ENCODE measurements at places on chromosomes 12 and 14. TPM values are rescaled to one million over a fixed set of nuclear protein-coding genes. Genes with fewer than 3 reads are reported as not detected.

Gene TMEM179
- 1.2 TPM for total RNA-seq

Gene KRT83
- total RNA-seq, result 0.46 TPM

GRCh38 chr12:66916189-66916588 lies 237.3 kb upstream of the GRIP1 start:
- ATAC-seq, result no peak

DNA sequence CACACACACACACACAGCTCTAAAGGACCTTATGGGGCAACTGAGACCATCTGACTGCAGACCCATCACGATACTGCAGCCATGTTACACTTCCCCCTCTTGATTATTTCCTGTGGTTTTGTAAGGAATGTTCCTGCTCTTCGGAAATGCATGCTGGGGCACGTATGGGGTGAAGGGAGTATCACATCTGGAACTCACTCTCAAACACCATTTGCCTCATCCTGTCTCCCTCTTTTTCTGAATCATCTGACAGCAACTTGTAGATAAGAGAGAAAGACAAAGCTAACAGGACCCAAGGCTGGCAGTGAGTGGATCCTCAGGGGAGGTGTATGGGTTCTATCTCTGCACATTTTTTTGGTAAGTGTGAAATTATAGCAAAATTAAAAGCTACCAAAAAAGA lies 50.3 kb downstream of the RIMBP2 start:
- ATAC-seq, result no peak

Gene KCNC2
- not detected for total RNA-seq

DNA sequence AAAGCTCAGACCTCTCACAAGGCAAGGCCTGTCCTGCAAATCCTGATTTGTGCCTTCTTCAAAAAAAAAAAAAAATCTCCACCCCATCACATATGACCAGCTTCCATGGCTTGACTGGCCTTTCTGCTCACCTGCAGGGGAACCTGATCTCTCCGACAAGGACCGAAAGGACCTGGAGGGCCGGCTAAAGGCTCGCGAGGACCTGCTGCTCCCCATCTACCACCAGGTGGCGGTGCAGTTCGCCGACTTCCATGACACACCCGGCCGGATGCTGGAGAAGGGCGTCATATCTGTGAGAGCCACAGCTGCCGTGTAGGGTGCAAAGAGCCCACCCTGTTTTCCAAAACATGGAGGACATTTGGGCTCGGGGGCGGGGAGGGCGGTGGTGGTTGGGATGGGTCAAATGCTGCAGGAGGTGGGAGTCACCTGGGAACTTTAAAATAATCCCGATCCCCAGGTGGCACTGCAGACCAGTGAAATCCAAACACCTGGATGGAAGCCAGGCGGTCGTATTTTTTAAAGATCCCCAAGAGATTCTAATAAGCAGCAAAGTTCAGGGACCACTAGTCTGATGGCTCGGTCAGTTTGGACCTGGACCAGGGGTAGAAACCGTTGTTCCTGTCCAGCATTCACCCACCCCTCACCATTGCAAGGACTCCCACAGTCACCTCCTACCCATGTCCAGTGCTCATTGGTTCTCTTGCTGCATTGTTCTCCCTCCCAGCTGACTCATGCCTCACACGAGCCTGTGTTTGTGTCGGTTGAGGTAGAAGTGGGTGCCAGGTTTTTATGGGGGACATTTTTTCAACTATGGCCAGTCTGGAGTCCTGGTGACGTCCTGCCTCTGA lies 44.8 kb downstream of the FOXN4 start:
- peak; percentile 98 for ATAC-seq

- ATAC-seq, result no peak
Measured at GRCh38 chr14:55412676-55413075, 1.0 kb upstream of the ATG14 start.

- no peak for ATAC-seq
Measured at GRCh38 chr14:59332727-59333126, 132.5 kb downstream of the GPR135 start.

GRCh38 chr12:18151036-18151435 lies 61.0 kb upstream of the RERGL start:
- ATAC-seq, result no peak

- ATAC-seq, result no peak
Measured at GRCh38 chr14:88639221-88639620, 76.4 kb downstream of the ZC3H14 start.

GRCh38 chr12:81300454-81300853 lies 222.6 kb downstream of the ACSS3 start:
- no peak for ATAC-seq

GRCh38 chr12:122021822-122022392 lies at the start of gene BCL7A:
Gene BCL7A (plus strand): TSS chr12:122021884. CDS start chr12:122022092, 208 bp downstream.
- ATAC-seq, result peak; percentile 81

Gene TPH2
- total RNA-seq, result 24.6 TPM

DNA sequence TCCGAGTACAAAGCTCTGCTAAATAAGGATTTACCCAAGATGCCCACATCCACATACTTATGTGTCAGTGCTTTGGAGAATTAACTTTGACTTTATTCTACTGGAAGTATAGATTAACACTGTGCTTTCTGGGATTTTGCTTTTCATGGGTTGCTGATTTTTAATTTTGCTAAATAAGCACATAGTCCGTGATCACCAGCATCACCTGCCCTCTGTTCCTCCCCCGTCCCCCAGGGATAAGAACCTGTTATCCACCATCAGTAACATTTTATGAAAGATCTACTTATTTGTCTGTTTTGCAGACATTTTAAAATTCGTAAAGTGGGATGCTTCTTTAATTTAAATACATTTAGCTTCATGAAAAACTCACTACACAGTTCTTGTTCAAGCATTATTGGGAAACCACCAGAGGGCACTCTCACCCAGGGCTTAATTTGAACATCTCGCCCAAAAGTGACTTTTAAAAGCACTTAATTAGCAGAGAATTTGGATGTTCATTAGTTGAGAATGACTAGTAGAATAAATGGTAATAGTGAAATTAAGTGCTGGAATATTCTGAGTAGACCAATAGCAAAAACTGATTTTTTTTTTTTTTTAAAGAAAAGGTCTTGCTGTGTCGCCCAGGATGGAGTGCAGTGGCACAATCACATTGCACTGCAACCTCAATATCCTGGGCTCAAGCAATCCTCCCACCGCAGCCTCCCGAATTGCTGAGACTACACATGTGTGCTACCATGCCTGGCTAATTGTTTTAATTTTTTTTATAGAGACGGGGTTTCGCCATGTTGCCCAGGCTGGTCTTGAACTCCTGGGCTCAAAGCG lies 35.7 kb downstream of the MRPL42 start:
- no peak for ATAC-seq

- ATAC-seq, result peak; percentile 29
Measured at GRCh38 chr14:33569821-33570687, 380.8 kb downstream of the EGLN3 start.

- no peak for ATAC-seq
Measured at GRCh38 chr12:49875115-49875720, 28.5 kb downstream of the FAIM2 start.

- ATAC-seq, result no peak
Measured at GRCh38 chr12:31594681-31595080, 3.7 kb upstream of the DENND5B start.

DNA sequence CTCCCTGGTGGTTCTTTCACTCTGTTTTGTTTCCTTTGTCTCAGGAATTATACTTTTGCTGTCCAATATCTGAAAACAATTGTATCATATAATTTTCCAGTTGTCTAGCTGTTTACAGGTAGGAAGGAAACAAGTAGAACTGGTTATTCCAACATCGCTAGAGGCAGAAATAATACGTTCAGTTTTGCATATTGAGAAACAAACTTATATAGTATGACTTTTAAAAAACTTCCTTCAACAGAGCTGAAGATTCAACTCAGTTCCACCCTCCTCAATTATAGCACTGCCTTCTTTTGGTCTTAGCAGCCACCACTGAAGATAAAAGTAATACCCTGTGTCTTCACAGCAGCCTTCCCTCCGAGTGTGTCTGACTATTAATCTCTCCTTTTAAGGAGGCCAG lies 214.3 kb downstream of the EFCAB11 start:
- ATAC-seq, result no peak

DNA sequence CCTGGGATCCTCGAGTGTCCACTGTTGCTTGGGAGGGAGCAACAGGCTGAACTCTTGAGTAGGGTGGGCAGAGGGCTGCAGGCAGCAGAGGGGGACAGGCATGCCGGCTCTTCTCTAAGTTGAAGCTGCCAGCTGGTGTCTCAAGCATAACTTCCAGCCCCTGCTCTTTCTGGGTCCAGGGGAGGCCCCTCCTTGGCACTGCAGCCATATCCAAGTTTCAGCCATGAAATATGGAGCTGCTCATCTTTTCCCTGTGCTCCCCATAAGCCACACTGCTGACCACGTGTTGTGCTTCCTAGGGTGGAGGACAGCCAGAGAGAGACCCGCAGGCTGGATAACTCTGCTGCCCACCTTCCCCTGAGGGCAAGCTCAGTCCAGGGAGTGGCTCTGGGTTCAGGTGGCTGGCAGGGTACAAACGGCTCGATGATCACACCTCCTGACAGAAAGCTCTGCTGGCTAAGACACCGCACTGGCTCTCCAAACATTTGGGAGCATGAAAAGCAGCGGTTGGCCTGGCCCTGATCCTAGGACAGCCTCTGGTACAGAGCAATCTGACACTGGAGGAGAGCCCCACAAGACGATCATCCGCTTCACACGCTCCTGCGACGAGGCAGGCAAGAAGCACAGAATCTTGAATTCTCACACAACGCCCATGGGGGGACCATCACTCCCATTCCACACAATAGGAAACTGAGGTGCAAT lies 79.6 kb downstream of the PITPNM2 start:
- ATAC-seq, result no peak

Gene TRAF3
- total RNA-seq, result 17.4 TPM

DNA sequence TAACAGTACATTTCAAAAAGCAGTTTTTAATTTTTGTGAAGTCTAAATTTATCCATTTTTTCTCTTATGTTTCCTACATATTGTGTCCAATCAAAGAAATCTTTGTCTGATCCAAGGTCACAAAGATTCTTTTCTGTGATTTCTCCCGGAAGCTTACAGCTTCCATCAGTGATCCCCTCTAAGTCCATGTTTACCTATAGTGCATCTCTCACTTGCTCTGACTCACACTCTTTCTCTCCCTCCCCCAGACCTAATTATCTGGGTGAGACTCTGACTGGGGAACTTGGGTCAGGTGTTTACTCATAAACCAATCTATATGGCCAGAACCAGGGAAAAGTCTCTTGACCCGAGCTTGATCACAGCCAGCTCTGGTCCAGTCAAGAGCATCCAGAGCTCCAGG lies 224.4 kb downstream of the SPTSSA start:
- no peak for ATAC-seq

Gene EGLN3
- total RNA-seq, result 0.92 TPM

Gene CELA1
- not detected for total RNA-seq

Gene MBD6
- 36.4 TPM for total RNA-seq

- ATAC-seq, result no peak
Measured at GRCh38 chr14:102215071-102215470, 75.4 kb downstream of the WDR20 start.

GRCh38 chr12:91264178-91264577 lies 81.6 kb upstream of the DCN start:
- no peak for ATAC-seq

Gene MYO1H
- 0.60 TPM for total RNA-seq

Gene HOXC10
- total RNA-seq, result 0.63 TPM

Gene AKAP6
- total RNA-seq, result 66.8 TPM

DNA sequence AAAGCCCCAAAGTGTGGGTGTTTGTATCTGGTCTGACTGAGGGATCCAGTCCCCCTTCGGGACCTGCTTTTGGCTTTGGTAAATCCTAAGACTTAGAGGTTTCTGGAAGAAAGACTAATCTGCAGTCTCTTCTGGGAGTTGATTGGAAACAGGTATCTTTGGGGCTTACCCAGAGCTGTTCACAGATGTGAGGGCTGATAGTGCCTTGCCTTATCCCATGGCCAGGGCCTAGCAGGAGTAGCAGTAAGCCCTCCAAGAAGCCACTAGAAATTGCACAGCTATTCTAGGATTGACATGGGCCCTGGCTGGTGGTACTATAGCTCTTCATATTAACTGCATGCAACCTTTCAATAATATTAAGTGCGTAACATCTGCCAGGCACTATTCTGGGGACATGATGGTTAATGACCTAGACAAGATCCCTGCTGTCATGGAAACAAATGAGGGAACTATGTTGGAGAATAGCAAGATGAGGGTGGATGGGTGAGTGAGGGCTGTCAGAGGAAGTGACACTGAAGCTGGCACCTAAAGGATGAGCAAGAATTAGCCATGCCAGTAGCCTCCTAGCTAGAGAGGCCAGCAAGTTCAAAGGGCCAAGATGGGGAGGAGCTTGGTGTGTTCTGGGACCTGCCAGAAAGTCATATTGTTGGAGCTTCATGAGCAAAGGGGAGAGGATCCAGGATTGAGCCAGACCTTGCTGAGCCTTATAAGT lies 71.7 kb downstream of the CRADD start:
- no peak for ATAC-seq

DNA sequence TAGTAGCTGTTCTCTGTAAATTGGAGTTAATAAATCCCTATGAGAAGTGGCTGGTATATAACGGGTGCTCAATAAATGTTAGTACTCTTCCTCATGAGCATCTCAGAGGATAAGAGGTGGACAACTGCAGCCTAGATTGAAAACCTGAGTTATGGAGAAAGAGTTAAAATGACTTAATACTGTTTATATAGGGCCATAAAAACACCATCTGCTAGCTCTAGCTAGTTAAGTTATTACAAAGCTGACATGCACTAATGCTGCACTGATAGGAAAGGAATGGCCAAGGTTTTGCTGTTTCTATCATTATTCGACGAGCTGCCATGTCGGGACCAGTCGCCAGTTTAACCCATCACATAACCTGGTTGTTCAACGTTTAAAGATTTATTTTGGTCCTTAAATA lies 72.0 kb upstream of the SEL1L start:
- peak; percentile 50 for ATAC-seq
